ENCODE measurements at places on chromosomes 11 and 22.

DNA sequence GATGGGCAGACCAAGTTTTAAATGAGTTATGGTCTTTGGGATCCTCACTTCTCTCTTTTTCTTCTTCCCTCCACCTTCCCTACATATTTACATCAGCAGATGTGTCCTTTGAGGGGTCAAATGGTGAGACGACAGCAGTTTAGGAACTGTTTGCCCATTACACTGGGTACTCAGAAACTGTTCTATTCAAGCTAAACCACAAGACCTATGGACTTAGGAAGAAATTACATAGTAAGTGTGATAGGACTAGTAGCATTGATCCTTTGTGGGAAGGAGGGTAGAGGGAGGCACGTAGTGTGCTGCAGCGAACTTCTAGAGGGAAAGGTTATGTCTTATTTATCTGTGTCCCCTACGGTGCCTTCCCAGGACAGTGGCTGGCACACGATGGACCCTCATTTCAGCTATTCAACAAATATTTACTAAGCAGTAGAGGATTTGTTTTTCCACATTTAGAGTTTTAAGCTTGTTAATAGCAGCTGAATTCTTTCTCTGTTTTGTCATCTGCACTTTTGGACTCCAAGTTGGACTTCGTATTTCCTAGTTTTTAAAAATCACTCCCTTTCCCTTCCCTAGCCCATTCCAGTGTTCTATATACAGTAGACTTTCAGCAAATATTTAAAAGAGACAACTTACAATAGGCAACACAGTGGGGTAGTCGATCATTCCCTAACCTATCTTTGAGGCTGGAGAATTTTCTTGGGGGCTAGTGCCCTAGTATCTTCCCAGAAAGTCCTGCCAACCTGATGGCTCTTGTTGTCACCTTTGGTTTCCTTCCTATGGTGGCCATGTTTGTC, 13.9 kb downstream of the FZD4 start:
- DNase-seq = no peak

DNA sequence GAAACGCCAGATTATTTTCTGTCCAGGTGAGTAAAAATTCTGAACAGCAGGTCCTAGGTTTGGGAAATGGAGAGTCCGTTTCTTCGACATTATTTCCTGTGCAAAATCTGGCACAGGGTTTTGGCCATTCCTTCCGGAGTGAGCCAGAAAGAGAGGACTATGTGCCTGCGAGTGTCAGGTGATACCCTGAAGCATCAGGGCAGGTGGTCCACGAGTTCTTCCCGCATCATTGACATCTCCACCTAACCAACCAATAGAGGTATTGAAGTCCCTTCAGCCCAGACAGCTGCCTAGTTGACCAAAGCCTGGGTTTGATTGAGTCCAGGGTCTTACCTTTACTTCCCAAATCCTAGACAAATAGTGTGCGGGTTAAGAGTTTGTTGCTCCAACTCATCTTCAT, 808 bp downstream of the SNAP29 start:
- DNase-seq = no peak

DNA sequence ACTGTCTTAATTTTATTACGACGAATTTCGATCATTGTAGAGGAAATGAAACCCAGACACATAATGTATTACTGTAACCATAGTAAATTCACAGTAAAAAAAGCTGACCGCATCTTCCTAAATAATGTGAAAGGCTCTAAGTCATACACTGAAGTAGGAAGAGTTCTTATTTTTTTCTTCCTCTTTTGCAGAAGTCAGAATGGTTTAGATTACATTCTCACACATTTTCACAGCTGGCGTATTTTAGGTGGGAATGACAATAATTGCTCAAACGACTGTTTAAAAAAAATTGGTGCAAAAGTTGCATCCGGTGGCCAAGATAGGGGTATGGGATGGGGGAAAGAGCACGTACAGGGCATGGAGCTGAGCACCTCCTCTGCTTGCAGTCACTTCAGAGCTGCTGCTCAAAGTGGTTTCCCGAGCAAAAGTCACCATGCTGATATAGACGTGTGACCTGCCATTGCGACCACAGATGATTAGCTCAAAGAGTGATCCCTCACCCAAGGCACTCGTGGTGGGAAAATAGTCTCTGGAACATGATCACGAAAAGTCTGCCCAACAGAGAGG, 35.3 kb downstream of the MMP13 start:
- DNase-seq = no peak

GRCh38 chr11:34449013-34449412, 10.3 kb downstream of the CAT start:
- DNase-seq = no peak

DNA sequence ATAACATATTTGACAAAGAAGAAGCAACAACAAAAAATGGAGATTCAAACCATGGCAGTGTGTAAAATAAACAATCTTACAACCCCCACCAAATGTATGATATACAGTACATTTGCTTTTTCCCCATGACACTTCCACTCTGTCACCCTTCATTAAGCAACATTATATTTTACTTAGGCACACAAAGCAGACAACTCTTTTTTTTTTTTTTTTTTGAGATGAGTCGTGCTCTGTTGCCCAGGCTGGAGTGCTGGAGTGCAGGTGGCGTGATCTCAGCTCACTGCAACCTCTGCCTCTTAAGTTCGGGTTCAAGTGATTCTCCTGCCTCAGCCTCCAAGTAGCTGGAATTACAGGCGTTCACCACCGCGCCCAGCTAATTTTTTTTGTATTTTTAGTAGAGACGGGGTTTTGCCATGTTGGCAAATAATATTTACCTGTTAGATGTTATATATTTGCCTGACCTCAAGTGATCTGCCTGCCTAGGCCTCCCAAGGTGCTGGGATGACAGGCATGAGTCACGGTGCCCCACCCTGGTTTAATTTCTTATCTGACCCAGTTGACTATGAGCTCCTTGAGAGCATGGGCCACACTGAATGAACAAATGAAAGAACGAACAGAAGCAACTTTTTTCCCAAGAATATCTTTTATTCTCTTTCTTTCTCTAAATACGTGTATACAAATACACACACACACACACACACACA, 5.5 kb upstream of the PCF11 start:
- no peak for DNase-seq

- peak; percentile 94 for DNase-seq
These were observed 6.2 kb downstream of the PANX1 start for GRCh38 chr11:94134651-94135512.

GRCh38 chr11:107040433-107041087, 22.3 kb upstream of the GUCY1A2 start:
- no peak for DNase-seq

- no peak for DNase-seq
These were observed 22.5 kb upstream of the ALG8 start for GRCh38 chr11:78161962-78162371.

GRCh38 chr22:30325065-30325720, 1.5 kb downstream of the TBC1D10A start:
- DNase-seq = peak; percentile 84

GRCh38 chr11:66317322-66317722, 478 bp upstream of the CD248 start:
- no peak for DNase-seq

GRCh38 chr11:125074511-125075241, 11.6 kb downstream of the SLC37A2 start:
- DNase-seq = peak; percentile 43

DNA sequence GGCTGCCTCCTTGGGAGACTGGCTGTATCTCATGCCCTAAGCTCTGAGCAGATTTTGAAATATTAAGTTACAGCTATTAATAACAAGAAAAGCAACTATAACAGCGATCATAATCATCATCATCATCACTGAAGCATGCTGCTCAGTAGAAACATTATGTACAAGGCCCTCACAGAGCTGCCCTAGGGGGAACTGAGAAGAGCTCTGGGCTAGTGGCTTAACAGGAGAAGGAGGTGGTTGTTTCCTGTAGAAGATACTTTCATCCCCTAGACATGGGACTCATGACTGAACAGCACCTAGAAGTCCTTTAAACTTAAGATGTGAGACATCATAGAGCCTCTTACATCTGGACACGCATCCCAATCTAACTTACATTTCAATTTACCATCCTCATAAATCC, 332.8 kb upstream of the PLET1 start:
- DNase-seq = no peak

GRCh38 chr11:1500466-1501420, 14.2 kb upstream of the MOB2 start:
- no peak for DNase-seq

GRCh38 chr11:64858467-64859263, 14.2 kb upstream of the CDC42BPG start:
- DNase-seq = no peak

DNA sequence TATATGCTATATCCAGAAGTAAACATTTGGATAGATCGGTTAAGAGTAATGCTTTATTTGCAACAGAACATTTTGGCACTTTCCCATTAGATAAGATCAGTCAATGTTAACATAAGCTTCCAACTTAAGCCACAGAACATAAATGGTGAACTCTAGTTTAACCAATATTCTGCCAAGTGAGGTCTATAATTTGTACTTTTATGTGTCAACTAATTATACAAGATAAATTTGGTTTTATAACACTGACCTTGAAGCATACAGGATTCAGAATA, 23.5 kb upstream of the BLID start:
- DNase-seq = no peak

DNA sequence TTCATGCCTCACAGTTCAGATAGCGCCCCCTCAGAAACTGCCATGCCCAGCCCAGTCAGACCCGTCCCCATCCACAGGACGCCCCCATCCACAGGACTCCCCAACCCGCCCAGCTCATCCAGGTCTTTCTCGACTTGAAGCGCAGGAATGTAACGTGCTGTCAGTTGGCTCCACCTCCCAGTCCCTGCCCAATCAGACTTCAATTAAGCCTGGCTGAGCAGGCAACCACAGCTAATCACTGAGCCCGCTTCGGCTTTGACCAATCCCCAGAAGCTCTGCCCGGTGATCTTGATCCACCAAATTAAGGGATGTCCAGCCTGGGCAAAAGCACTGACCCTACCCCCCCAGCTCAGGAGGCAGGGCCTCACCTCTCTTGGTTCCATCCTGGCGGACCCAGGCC, 10.5 kb upstream of the MFNG start:
- no peak for DNase-seq

DNA sequence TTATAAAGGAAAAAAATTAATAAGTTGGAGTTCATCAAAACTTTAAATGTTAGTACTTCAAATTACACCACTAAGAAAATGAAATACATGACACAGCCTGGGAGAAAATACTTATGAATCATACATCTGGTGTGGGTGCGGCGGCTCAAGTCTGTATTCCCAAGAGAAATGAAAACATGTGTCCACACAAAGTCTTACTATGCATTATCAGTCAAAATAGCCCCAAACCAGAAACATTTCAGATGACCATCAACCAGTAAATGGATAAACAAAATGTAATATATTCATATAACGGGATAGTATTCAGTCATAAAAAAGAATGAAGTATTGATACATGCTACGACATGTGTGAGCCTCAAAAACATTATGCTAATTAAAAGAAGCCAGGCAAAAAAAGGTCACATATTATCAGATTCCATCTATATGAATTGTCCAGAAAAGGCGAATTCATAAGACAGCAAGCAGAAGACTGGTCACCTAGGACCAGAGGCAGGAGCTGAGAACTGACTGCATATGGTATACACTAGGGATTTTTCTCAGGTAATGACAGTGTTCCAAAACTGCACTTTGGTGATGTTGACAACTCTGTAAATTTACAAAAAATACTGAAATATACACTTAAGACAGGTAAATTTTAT, 5.3 kb upstream of the AKIP1 start:
- DNase-seq = no peak

- DNase-seq = peak; percentile 70
These were observed 603 bp downstream of the ESRRA start for GRCh38 chr11:64305691-64306562.

GRCh38 chr11:20840341-20840740, 171.0 kb downstream of the NELL1 start:
- DNase-seq = no peak

GRCh38 chr11:20501971-20502370, 97.4 kb upstream of the SLC6A5 start:
- DNase-seq = no peak

- no peak for DNase-seq
These were observed 195.4 kb downstream of the METTL15 start for GRCh38 chr11:28303477-28304191.

DNA sequence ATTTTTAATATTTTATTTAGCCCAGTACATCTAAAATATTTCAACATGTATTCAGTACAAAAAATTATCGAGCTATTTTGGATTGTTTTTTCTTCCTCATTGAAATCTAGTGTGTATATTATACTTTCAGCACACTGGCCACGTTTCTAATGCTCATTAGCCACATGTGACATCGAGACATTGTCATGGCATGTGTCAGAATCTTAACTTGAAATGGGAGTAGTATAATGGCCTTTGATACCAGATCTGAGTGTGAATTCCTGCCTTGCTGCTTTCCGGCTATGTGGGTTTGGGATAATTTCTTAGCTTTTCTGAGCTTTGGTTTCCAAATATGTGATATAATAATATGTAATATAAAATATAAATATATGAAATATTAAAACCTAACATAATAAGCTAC, 54.3 kb downstream of the BCL2L13 start:
- no peak for DNase-seq

DNA sequence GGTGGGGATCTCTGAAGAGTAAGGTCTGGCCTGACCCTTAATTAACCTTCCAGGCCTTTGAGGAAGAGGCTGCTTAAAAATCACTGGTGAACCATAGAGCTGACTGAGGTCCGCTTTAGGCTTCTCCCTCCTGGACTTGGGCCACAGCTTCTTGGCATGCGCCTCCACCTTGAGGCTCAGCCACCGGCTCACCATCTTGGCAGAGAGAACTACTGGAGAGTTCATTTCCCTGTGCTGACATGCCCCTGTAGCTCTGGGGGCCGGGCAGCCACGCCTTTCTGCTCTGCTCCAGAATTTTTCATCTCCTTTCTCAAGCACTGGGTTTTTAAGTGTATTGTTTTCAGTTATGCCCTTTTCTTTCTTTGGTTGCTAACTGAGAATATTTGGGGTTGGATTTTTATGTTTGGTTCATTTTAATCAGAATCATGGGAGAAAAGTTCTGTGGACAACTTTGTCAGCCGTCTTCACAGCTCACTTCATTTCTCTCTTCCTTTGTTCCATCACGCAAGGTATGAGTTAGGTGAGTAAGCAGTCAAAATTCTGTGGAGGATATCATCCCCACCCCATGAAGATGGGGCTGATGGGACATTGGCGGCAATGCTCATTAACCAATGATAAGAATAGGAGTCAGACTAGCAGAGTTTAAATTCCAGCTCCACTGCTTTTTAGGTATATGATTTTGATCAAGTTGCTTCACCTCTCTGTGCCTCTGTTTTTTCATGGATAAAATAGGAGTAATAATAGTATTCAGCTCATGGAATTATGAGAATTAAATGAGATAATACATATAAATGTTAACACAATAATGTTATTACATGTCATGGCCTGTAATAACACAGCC, 103.9 kb downstream of the DBX1 start:
- no peak for DNase-seq

All from right atrium auricular region (tissue), 2 donors.